ENCODE measurements at places on chromosomes 16 and 17. TPM values are rescaled to one million over a fixed set of nuclear protein-coding genes. Genes with fewer than 3 reads are reported as not detected.

TRAF7 gene
- polyA plus RNA-seq: 3.5 TPM

HASPIN gene
- polyA plus RNA-seq: 0.13 TPM

GLIS2 gene
- polyA plus RNA-seq: not detected

CLEC3A gene
- not detected for polyA plus RNA-seq

CMTM4 gene
- not detected for polyA plus RNA-seq

TLCD2 gene
- polyA plus RNA-seq: not detected

ANKRD13B gene
- 0.25 TPM for polyA plus RNA-seq

RBFOX1 gene
- not detected for polyA plus RNA-seq

GRCh38 chr17:80781807-80782277 lies 209.8 kb upstream of the CHMP6 start:
- peaks cover 63% of the 10 kb centered on the region for H3K4me1 ChIP-seq
- peak overlapping the region; percentile 71 for H3K27ac ChIP-seq
- H3K36me3 ChIP-seq: peaks cover 12% of the 10 kb centered on the region
- H3K4me3 ChIP-seq: peak overlapping the region; percentile 77

GRCh38 chr17:2874189-2874686 lies 78.0 kb downstream of the RAP1GAP2 start:
- H3K27me3 ChIP-seq: no peaks in the 10 kb centered on the region
- no peak overlapping the region for H3K4me3 ChIP-seq
- H3K27ac ChIP-seq: no peak overlapping the region
- peaks cover 9% of the 10 kb centered on the region for H3K4me1 ChIP-seq
- DNase-seq: no peak
- peaks cover 2% of the 10 kb centered on the region for H3K36me3 ChIP-seq

- no peak overlapping the region for H3K4me3 ChIP-seq
- H3K4me1 ChIP-seq: peaks cover 10% of the 10 kb centered on the region
- no peak for DNase-seq
- H3K27ac ChIP-seq: no peak overlapping the region
- no peaks in the 10 kb centered on the region for H3K27me3 ChIP-seq
Observed at GRCh38 chr17:17200831-17201230, 5.3 kb downstream of the PLD6 start.

DNA sequence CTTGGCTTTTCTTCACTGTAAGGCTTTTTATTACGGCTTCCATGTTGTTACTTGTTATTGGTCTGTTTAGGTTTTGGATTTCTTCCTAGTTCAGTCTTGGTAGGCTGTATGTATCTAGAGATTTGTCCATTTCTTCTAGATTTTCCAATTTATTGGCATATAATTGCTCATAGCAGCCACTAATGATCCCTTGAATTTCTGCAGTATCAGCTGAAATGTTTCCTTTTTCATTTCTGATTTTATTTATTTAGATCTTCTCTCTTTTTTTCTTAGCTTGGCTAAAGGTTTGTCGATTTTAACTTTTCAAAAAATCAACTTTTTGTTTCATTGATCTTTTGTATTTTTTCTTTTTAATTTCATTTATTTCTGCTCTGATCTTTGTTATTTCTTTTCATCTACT lies 18.5 kb downstream of the NLRP1 start:
- no peak overlapping the region for H3K4me3 ChIP-seq
- no peaks in the 10 kb centered on the region for H3K27me3 ChIP-seq
- no peak for DNase-seq
- peaks cover 4% of the 10 kb centered on the region for H3K36me3 ChIP-seq
- peak overlapping the region; percentile 86 for H3K27ac ChIP-seq

DNA sequence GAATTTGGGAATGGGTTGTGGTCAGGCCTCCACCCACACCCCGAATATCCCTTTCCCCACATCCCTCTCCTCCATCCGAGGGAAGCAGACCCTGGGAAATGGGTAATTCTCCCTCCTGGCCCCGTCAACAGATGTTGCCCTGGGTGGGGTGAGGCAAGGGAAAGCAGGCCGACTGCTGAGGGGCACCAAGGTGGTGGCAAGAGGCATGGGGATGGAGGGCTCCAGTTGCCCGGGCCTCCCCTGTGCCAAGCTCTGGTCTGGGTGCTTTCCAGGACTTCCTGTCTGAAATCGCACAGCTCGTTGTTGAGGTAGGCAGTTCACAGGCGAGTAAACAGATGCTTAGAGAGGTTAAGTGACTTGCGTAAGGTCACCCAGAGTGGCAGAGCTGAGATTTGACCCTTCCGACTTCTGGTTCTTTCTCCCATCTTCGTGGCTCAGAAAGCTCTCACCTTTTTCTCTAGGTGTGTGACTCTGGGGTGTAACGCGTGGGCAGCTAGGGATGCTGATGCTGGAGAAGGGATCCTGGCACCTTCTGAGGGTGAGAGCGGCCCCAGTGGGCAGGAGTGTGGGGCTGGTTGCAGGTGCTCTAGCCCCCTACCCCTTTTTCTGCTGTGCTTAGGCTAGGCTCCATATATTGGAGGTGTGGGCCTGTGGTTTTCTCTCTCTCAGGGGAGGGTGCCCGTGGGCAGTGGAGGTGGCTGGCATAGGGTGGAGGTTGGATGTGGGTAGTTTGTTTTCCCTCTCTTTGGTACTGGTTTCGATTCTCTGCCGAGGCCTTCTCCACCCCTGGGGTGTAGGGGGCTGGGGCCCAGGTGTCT lies 17.2 kb downstream of the RARA start:
- H3K27ac ChIP-seq: peak overlapping the region; percentile 100
- peak overlapping the region; percentile 89 for H3K4me3 ChIP-seq
- peaks cover 2% of the 10 kb centered on the region for H3K36me3 ChIP-seq

DNA sequence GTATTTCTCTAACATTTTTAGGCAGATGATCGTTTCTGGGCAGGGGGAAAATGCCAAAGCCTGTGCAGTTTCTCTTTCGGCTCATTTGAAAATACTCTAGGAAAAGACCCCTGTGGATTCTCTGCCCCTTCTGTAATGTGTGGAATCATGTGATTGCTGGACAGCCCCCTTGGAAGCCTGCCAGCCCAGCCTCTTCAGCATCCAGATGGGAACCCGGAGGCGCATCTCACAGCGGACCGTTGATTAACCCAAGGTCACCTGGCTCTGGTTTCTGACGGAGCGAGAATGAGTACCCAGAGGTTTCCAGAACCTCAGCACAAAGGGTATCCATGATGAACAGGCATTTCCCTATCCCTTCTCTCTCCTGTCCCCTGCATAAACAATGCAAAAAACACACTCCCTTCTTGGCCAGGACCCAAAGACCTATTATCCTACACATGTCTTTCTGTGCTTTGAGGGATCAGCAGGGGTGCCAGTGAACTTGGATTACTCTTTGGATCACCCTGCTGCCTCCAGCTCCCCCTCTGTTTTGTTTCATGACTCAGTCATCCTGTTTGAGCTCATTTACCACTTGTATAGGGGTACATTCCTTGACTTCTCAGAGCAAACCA lies 957.1 kb upstream of the RBFOX1 start:
- no peak for DNase-seq
- no peak overlapping the region for H3K4me3 ChIP-seq
- H3K36me3 ChIP-seq: no peaks in the 10 kb centered on the region
- no peaks in the 10 kb centered on the region for H3K4me1 ChIP-seq
- no peak overlapping the region for H3K27ac ChIP-seq
- H3K27me3 ChIP-seq: no peaks in the 10 kb centered on the region

DNA sequence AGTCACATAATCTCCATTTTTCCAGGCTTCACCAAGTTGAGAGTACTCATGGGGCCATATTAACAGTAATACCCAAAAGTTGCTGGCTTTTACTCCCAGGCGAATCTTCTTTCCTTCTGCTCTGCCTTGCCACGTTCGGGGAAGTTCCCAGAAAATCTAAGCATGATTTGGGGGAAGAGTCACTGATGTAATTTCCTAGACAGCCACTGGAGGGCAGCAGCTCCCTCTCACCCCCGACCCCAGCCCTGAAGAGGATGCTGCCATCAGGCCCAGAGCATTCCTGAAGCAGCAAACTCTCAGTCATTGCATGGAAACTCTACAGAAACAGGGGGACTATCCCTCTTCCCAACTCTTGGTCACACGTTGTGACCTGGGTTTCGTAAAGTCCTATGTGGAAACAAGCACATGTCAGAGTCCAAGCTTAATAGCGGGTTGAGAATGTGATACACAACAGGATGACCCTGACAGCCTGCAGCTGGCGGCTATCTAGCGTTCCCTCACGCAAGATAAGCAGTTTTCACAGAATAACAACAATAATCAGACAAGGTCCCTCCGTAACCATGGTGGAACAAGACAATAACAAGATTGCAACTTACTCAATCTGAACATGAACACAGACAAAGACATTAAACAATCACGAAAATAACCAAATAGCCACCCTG lies 43.8 kb upstream of the DHX40 start:
- no peaks in the 10 kb centered on the region for H3K36me3 ChIP-seq
- H3K27me3 ChIP-seq: peaks cover 10% of the 10 kb centered on the region
- H3K27ac ChIP-seq: no peak overlapping the region
- H3K4me1 ChIP-seq: peaks cover 2% of the 10 kb centered on the region

DNA sequence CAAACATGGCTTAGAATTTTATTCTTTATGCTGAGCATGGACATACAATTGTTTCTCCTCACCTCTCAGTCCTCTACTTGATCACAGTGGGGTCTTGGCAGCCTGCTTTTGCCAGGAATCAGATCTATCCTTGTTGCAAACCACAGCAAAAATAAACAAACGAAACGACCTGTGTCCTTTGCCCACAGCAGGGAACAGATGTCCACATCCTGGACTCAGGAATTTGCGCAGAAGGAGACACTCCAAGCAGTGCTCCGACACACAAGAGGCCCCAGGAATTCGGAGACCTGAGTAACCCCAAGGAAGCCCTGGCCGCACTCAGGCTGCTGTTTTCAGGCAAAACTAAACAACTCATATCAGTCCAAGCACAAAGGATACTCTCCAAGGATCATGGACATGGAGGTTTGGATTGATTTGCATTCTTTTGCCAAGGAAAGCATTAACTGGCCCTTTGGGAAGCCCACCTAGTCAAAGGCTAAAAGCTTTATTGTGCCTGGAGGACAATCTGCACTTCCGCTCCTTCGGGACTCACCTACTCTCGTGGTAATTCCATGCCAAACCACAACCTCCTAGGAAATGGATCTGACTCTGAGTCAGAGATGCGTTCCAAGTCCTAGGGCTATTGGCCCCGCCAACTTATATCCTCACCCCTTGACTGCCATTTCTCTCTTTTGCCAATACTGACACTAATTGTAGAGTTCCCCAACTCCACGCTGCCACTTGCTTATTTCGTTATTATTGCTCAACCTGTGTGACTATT lies 271.1 kb upstream of the CDH11 start:
- H3K36me3 ChIP-seq: peaks cover 9% of the 10 kb centered on the region
- no peak overlapping the region for H3K4me3 ChIP-seq
- DNase-seq: no peak
- no peaks in the 10 kb centered on the region for H3K4me1 ChIP-seq
- no peak overlapping the region for H3K27ac ChIP-seq

- no peak overlapping the region for H3K4me3 ChIP-seq
- no peak for DNase-seq
- peaks cover 6% of the 10 kb centered on the region for H3K4me1 ChIP-seq
- H3K27me3 ChIP-seq: peaks cover 73% of the 10 kb centered on the region
Observed at GRCh38 chr16:51155199-51155607, 4.1 kb upstream of the SALL1 start.

- H3K27me3 ChIP-seq: no peaks in the 10 kb centered on the region
- H3K4me1 ChIP-seq: peaks cover 10% of the 10 kb centered on the region
- H3K4me3 ChIP-seq: no peak overlapping the region
- DNase-seq: no peak
Observed at GRCh38 chr16:78566397-78567073, 467.1 kb downstream of the WWOX start.

GRCh38 chr17:81967244-81967532 lies 6.2 kb upstream of the NOTUM start:
- no peak for DNase-seq
- H3K4me1 ChIP-seq: peaks cover 8% of the 10 kb centered on the region
- H3K27ac ChIP-seq: no peak overlapping the region
- H3K36me3 ChIP-seq: no peaks in the 10 kb centered on the region
- H3K4me3 ChIP-seq: peak overlapping the region; percentile 57

DNA sequence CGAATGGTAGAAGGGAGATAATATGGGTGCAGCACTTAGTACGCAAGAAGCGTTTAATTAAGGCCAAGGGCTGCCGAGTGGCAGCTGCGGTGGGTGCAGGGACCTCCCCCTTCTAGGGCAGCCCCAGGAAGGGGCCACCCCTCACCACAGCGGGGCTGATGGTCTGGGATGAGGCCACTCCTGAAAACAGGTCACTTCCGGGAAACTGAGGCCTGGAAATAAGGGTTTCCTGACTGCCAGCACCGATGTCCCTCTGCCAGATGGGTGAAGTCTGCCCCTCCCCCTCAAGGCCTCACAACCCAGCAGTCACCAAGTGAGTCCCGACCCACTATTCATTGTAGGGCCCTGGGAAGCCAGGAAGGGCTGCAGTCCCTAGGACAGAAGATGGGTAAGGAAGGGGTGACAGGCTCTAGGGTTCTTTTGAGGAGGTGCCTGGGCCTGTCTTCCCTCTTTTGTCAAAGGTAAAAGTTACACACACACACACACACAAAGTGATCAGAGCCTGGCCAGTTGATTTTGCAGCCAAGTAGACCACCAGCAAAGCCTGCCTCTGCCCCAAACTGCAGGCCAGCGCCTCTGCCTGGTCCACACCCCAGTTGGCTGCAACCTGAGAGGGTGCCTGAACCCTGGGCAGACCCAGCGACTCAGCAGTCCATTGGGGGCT lies 12.5 kb downstream of the SREBF1 start:
- H3K4me3 ChIP-seq: peak overlapping the region; percentile 88
- H3K4me1 ChIP-seq: peaks cover 54% of the 10 kb centered on the region
- no peak for DNase-seq
- no peaks in the 10 kb centered on the region for H3K27me3 ChIP-seq

- no peak for DNase-seq
- no peaks in the 10 kb centered on the region for H3K27me3 ChIP-seq
- no peak overlapping the region for H3K4me3 ChIP-seq
- no peak overlapping the region for H3K27ac ChIP-seq
Observed at GRCh38 chr16:50072730-50073129, 7.0 kb downstream of the HEATR3 start.
